ENCODE measurements at places on chromosomes 12 and 14.

DNA sequence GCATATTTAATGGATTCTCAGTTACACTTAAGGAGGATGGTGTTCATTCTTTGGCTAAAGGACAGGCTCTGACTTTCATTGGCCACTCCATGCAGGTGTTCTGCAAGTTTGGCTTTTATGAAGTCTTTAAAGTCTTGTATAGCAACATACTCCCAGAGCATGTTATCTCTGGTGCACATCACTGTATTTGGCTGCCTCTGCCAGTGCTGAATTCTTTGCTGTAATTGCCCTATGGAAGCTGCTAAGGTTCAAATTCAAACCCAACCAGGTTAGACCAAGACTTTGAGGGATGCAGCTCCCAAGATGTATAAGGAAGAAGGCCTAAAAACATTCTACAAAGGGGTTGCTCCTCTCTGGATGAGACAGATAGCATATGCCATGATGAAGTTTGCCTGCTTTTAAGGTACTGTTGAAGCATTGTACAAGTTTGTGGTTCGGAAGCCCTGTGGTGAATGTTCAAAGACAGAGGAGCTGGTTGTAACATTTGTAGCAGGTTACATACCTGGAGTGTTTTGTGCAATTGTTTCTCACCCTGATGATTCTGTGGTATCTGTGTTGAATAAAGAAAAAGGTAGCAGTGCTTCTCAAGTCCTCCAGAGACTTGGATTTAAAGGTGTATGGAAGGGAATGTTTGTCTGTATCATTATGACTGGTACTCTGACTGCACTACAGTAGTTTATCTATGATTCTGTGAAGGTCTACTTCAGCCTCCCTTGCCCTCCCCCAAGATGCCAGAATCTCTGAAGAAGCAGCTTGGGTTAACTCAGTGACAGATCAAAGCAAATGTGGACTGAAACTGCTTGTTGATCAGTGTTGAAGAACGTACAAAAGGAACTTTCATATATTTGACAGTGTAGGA is 19.4 kb downstream of the TMEM116 start:
- peak; percentile 52 for DNase-seq

GRCh38 chr12:96311191-96311590 is 89.0 kb downstream of the CDK17 start:
- DNase-seq, result no peak

DNA sequence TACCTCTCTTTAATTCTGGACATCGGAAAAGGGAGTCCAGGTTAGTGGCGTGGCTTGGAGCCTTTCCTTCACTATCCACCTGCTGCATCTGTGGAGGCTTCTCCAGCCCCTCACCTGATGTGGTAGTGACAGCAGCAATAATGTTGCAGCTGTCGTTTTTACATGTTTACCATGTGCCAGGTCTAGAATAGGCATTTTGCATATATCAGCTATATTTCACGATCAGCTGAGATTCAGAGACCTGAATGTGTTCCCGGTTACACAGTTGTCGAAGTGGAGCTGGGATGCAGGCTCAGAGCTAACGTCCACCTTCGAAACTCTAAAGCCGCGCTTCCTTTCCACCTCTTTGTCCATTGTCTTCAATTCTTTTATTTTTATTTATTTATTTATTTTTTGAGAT is 91.0 kb downstream of the BORCS5 start:
- no peak for DNase-seq

DNA sequence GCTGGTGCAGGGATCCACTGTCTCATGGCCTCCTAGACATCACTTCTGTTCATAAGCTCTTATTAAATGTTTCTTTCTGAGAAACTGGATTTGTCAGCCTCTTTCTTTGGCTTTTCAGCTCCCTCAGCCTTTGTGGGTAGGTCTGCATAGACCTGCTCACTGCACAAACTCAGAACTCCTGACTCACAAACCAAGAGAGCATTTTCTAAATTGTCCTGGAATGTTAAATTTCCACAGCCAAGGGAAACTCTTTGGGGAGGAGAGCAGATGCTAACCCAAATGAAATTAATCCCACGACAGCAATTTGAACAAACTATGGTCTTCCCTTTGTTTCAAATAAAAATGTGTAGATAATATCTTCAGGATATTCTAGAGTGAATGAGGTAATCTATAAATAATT is 19.5 kb upstream of the CERS5 start:
- DNase-seq, result no peak

GRCh38 chr12:67742461-67742860 is 93.9 kb downstream of the DYRK2 start:
- DNase-seq, result no peak

- no peak for DNase-seq
These were observed 4.9 kb downstream of the NCKAP1L start for GRCh38 chr12:54502485-54502884.

- no peak for DNase-seq
These were observed 12.8 kb downstream of the ZFYVE1 start for GRCh38 chr14:73014105-73014504.

- no peak for DNase-seq
These were observed 84.7 kb upstream of the MDM1 start for GRCh38 chr12:68416826-68417225.

DNA sequence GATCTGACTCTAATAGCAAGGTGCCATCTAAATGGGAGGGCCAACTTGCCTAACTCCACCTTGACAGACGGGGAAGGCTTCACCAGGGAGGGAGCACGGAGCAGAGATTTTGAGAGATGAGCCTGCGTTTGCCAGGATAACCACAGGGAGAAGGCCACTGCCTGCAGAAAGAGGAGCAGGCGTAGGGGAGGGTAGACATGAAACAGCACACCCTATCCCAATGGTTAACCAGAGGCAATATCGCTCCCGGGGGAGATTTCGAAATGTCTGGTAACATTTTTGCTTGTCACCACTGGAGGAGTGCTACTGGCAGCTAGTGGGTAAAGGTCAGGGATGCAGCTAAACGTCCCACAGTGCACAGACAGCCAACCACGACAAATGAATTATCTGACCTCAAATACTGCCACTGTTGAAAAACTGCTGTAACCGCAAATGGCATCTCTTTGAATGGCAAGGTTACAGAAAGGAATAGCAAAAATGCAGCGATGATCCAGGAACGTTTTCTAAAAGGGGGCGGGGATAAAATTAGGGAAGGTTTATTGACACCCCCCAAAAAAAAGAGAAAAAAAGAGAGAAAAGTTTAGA is 126.0 kb upstream of the ATF7IP start:
- DNase-seq, result peak; percentile 71

DNA sequence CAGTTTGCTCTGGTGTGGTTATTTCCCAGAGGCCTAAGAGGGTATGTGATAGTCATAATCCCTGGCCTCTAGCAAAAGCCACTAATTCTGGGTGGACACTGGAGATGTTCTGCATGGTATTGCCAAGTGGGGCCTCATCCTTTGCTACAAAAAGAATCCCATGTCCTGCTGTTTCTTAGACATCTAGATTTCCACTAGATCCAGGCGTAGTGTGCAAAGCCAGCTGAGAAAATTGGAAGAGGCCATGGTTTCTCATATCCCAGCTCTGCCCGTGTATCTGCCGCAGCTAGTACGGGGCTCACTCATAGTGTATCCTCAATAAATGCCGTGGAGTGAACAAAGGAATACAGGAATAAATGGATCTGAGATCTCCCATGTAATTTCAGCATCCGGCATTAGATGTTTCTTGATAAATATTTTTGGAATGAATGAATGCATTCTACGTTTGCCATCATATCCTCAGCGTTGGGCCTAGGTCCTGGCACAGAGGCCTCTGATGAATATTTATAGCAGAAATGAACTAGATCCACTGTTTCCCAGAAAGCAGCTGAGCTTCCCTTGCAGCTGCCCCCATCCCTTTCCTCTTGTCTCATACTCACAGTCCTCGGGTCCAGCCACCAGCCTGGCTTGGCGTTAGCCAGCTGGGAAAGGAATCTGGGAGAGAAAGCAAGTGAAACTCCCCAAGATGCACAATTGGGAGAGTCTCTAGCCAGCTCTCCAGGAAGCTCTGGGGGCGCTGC is 76.3 kb upstream of the NOS1 start:
- DNase-seq, result no peak

GRCh38 chr14:71582705-71583104 is 349.5 kb upstream of the RGS6 start:
- DNase-seq, result no peak

- DNase-seq, result no peak
These were observed 41.6 kb downstream of the GUCY2C start for GRCh38 chr12:14654842-14655241.

DNA sequence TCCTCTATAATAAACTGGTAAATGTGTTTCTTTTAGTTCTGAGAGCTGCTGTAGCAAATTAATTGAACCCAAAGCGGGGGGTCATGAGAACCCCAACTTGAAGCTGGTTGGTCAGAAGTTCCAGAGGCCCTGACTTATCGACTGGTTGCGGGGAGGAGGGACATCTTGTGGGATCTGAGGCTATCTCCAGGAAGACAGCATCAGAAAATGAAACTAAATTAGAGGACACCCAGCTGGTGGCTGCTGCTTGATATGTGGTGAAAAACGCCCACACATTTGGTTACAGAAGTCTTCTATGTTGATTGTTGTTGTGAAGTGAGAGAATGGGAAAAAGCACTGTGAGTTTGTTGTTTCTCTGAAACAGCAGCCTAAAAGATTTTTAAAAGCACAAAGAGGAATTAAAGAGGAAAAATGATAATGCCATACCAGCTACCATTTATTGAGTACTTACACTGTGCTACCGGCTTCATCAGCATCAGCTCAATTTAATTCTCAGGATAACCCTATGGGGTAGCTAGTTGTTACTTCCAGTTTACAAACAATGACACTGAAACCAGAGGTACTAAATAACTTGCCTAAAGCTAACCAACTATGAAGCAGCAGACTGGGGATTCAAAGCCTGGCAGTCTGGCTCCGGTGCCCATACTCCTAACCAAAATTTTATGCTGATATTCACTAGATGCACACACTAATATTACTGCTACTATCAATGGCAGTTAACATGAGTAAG is 24.3 kb downstream of the DDX24 start:
- peak; percentile 46 for DNase-seq

- no peak for DNase-seq
These were observed 658.4 kb downstream of the MED13L start for GRCh38 chr12:115619061-115619460.

- no peak for DNase-seq
These were observed 32.4 kb downstream of the LTBP2 start for GRCh38 chr14:74579447-74580274.

GRCh38 chr12:25320123-25321006 is 69.6 kb upstream of the KRAS start:
- DNase-seq, result no peak

DNA sequence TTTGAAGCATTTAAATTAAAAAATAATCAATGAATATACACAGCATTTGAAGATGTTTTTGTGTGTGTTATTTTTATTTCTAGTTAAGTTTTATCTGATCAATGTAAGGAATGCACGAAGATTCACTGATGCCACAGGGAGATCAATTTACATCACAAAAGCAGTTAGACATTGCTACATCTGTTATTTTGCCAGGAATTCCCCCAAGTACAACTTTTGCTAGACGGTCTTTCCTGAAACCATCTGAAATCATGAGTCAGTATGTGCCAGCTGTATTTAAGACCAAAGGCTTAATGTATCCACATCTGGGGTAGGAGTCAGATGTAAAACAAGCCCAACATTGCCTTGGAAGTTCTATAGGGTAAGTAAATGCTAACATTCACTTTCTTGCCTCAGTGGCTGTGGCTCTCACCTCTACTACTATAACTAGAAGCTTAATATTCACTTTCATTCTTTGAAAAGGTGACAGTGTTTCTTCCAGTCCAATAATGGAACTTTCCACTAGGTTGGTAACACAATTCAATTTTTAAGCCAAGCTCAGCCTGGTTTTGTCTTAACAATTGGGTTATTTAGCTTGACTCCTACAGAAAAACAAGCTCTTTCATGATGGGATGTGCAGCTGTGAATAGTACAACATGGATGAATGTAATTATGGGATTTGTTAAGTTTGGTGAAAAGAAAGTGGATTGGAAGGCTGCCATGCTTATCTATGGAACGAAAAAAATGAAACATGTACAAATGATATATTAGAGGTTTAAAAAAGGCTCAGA is 385.4 kb upstream of the TMEM132C start:
- DNase-seq, result no peak

DNA sequence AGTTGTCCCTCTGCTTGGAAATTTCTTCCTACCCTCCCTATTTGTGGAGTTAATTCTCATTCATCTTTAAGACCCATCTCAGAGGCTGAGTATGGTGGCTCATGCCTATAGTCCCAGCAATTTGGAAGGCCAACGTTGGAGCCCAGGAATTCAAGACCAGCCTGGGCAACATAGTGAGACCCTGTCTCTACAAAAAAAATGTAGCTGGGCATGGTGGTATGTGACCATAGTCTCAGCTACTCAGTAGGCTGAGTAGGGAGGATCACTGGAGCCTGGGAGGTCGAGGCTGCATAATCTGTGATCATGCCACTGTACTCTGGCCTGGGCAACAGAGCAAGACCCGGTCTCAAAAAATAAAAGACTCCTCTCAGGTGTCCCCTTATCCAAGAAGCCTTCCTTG is 125.1 kb downstream of the SUDS3 start:
- no peak for DNase-seq

GRCh38 chr12:124797321-124797720 is 66.3 kb downstream of the SCARB1 start:
- DNase-seq, result no peak

- no peak for DNase-seq
These were observed 361.6 kb downstream of the AEBP2 start for GRCh38 chr12:19800884-19801283.

DNA sequence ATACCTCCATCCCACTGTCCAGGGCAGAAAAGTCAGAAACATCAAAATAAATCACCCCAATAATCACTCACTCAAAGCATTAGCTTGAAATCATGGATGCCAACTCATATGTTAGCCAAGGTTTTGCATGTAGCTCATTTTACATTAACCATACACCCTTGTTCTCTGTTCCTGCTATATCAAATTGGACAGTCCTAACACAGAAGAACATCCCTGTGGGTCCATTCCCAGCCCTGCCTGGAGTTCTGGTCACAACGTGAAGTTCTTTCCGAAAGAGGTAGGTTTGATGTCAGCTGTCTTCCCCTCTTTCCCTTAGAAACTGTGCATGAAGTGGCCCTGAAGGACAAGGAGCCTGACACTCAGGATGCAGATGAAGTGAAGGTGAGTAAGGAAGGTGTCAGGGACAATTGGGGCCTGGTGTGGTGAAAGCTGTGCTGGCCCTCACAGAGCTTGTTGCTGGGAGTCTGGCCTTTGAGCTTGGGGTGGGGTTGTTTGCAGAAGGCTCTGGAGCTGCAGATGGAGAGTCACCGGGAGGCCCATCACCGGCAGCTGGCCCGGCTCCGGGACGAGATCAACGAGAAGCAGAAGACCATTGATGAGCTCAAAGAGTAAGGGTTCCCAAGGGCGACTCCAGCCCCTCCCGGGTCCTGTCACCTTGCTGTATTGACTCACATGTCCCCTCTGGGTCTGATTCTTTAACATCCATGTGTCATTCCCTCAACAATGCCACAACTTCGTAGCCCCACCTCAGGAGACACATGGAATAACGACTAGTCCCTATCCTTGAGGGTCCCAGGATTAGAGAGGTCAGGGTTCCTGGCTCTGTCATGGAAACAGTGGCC is 15.0 kb upstream of the PIP4K2C start:
- DNase-seq, result no peak

Measured in CD4-positive, alpha-beta T cell treated with Interleukin-4 for 1 hour (primary cell).